ENCODE measurements at places on chromosomes 12 and 14.
A peak's percentile ranks its signal among the peaks of the same experiment; 100 is the strongest.

GRCh38 chr14:102304611-102305506 is at the start of gene MOK:
Gene MOK, minus strand, starts transcription at chr14:102305164. Its CDS starts 196 bp downstream, at chr14:102304968.
- DNase-seq, result peak; percentile 98

DNA sequence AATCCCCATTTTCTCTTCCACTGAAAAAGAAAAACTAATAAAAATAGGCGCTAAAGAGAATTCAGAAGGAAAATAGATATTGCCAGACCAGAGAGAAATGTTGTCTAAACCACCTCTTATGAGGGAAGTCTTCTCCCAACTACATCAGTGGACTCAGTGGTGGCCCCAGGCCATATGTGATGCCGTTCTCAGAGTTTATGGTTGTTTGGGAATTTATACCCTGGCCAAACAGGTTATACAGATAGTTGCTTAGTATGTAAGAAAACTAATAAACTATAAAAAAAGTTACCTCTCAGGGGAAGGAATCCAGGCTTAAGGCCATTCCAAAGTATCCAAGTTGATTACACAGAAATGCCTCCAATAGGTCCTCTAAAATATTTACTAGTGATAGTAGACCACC is 103.4 kb upstream of the RBM19 start:
- no peak for DNase-seq

GRCh38 chr14:76228138-76228537 is 76.4 kb downstream of the GPATCH2L start:
- no peak for DNase-seq

DNA sequence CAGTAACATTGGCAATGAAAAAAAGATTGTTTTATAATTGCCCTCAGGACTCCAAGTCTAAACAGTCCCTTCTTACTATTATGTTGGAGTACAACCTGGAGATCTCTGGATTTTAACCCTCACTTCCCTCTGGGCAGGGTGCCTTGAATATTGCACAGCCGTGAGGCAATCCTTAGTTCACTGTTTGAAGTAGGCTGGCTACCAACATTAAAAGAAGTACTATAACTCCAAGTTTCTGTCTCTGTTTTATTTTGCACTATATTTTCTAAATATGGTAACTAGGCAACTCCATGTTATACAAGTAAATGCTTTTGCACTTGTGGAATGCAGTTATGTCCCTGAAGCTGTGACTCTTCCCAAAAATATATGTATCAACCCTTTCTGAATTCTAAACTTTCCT is 490.7 kb downstream of the EGLN3 start:
- DNase-seq, result no peak

- no peak for DNase-seq
These were observed 716.7 kb upstream of the TMEM132C start for GRCh38 chr12:127550271-127550670.

DNA sequence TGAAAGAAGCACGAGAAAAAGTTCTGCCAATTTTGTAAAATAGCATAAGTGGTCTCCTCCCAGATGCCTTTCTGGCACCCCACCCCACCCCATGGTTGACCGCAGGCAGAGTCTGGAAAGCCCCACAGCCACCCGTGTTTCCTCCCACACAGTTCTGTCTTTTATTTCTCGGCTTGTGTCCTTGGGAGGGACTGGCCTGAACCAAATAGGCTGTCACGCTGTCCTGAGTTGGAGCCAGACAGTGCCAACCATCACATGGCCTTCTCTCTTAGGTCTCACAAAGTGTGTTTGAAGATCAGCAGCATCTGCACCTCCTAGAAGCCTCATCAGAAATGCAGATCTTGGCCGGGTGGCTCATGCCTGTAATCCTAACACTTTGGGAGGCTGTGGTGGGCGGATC is 10.2 kb upstream of the LTA4H start:
- no peak for DNase-seq

DNA sequence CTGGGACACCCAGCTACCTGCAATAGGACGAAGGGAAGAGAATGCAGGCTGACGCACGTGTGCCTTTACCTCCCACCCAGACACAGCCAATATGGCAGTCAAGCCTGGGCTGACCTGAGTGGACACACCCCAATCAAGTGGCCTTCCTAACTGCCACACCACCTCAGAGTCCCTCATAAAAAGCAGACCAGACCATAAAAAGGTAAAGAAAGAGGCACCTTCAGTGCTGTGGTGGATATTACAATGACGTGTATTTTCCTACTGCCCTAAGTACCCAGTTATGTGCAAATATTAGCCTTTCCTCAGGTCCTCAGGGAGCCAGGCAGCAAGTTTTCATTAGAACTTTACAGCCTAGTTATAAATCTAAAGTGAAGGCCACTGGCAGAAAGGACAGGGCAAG is 75.8 kb downstream of the KCNK10 start:
- DNase-seq, result no peak

GRCh38 chr12:120142231-120142877 is 25.8 kb upstream of the RAB35 start:
- no peak for DNase-seq

DNA sequence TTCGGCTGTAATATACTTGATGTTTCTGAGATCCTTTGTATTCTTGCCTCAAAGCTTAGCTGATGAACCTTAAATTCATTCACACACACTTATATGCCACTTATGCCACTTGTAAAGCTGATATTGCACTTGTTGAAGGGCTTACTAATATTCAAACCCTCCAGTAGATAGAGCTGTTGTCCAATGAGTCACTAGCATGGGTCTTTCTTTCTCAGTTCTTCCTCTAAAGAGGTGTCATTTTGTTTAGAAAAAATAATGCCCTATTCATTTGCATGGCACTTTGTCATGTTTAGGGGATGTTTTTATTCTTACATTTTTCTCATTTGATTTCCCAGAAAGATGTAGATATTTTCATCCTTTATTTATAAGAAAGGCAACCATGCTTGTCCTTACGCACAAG is 56.4 kb downstream of the MON2 start:
- DNase-seq, result no peak

DNA sequence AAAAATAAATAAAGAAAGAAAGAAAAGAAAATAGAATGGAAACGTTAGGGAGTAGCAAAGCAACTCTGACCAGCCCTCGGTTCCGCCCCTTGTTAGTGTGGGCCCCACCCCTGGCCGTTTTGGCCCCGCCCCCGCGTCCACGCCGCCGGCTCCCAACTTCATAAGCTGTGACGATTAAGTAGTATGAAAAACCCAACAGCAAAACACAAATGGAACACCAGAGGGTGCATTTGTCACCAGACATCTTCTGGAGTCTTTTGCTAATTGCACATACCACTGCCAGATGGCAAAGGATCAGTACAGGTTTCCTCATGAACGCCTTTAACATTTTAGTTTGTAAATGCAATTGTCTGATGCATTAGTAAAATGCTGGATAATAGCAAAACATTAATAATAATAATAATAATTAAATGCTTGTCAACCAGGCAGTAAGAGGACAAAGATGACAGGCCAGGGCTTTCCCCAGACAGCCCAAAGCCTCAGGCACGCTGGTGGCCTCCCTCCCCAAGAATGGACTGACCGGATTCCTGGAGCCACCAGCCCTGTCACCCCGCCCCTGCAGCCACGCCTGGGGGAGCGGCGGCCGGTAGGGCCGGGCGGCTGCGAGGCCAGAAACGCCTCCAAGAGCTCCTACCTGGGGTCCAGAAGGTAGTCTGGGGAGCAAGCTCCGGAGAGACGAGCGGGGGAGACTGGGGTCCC is 23.6 kb downstream of the HSP90AA1 start:
- DNase-seq, result peak; percentile 36

- no peak for DNase-seq
These were observed 18.1 kb upstream of the IAPP start for GRCh38 chr12:21354641-21355040.

GRCh38 chr12:130826151-130826801 is 12.8 kb downstream of the STX2 start:
- no peak for DNase-seq

DNA sequence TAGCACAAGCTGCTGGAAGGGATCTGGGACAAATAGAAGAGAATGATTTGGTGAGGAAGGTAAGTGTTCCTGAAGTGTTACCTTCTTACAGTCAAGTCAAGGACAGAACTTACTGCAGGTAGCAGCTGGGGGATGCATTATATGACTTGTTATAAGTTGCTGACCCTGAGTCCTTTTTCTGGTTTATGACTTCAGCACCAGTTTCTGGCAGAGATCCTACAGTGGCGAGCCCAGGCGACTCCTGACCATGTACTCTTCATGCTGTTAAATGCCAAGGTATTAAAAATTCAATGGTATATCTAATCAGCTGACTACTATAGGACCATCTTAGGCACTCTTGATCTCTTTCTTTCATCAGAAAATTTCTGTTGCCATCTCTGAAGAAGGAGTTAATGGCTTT is 45.1 kb upstream of the ATF1 start:
- no peak for DNase-seq

GRCh38 chr12:9642606-9643265 is 26.8 kb upstream of the CLEC2D start:
- no peak for DNase-seq

DNA sequence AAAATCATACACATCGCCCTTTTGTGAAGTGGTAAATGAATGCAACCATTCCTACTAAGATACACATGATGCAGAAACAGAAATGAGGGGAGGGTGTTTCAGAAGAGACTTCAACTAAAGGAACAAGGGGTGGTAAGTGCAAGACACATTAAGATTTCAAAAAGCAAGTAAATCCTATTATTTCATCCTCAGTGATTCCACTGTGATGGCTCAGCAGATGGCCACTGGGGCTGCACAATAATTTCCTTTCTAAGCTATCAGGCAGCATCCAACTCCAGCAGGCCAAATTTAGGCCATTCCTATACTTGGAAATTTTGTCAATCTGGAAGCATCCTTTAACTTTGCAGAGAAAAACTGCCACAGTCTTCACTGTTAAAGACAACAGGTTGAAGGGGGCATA is 272.4 kb downstream of the NELL2 start:
- no peak for DNase-seq

- DNase-seq, result no peak
These were observed 1108.8 kb upstream of the SEL1L start for GRCh38 chr14:82642425-82642824.

GRCh38 chr12:53213348-53213747 is 6.3 kb upstream of the ITGB7 start:
- peak; percentile 55 for DNase-seq

DNA sequence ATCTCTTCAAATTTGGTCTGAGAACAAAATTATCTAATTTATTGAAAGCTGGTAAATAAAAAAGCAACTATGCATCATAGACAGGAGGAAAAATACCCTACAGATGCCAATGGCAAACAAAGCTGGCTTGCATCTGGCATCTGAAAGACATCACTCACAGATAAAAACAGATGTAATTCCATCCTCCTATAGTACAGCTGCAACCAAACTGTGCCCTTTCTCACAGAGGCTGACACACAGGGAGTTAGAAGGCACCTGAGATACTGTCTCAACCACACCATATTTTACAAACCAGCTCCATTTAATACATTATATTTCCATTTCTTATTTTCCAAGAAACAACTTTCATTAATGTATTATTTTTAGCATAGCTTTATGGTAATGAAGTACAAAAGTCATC is 39.4 kb downstream of the DUSP16 start:
- DNase-seq, result no peak

DNA sequence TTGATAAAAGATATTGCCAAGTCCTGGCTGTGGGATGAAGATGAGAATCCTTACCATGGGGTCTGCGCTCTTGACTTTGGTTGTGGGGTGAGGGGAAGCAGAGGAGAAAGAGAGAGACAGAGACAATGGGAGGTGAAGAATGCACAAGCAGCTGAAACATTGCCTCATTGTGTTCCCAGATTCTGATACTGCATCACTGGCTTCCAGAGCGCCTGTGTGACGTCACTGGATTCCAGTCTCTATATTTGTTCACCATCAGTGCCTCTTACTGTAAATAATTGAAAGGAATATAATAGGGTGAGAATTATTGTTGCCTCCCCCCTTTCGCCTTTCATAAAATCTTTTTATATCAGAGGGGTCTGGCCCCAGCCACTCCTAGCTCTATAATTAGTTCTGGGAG is 188.9 kb upstream of the NTF3 start:
- no peak for DNase-seq

- DNase-seq, result peak; percentile 54
These were observed 152.3 kb downstream of the ZNF664 start for GRCh38 chr12:124125203-124125871.

DNA sequence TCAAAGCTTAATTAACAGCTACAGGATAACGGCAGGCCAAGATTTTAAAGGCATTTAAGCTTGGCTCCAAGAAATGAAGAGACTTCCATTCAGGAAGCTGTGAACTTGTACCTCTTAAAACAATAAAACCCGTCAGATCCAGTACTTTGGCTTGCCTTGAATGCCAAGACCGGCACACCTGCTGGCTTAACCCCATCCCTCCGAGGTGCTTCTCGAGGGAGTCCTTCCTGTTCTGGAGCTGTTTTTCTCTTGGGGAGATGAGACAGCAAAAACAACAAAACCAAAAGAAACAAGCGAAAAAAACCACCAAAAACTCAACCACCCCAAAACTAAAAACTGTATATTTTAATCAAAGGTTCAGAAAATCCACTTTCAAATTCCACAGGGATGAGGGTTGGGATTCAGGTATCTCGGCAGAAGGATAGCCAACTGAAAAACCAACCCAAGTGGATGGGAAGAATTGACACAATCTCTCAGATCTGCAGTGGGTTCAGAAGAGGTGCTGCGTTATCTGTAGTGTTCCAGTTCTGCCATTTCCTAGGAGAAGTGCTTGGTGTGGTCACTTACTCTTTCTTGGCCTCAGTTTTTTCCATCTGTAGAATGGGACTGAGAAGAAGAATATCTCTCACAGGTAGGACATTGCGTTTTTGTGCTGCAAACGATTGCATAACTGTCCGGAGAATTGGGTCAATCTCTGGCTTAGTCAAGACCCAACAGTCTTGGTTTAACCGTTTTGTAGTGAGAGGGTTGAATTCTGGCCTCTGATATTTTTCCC is 420.1 kb downstream of the VRK1 start:
- no peak for DNase-seq

- DNase-seq, result no peak
These were observed 61.8 kb downstream of the NOC4L start for GRCh38 chr12:132206046-132206434.

DNA sequence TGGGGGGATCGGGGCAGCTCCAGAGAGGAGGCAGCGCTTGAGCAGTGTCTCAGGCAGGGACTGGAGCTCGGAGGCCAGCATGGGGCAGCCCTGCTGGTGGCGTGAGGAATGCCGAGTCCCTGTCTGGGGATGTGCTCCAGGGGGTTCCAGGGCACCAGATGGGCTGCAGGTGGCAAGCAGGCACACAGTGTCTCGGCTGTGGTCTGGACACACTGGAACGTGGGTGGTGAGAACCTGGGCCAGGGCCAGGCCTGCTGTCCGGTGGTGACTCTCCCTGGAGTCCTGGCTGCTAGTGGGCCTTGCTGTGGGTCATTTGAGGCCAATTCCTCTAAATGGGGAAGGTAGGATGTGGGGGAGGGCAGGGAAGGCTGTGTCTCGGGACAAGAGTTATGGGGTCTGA is 199.4 kb upstream of the RTL1 start:
- DNase-seq, result no peak

- no peak for DNase-seq
These were observed 28.7 kb downstream of the FNTB start for GRCh38 chr14:65015391-65015790.

GRCh38 chr12:129556082-129556481 is 347.7 kb downstream of the TMEM132D start:
- DNase-seq, result no peak

Data from NCI-H748 treated with DMSO at 0.1 percent for 48 hours (cell line).